Smooth muscle cell of bladder (primary cell): ENCODE measurements at places on chromosomes 3 and 15. TPM values are rescaled to one million over a fixed set of nuclear protein-coding genes. Genes with fewer than 3 reads are reported as not detected.

SIDT1 gene
- total RNA-seq: under 0.01 TPM in 1 of 2 replicates, not detected in the other

CDC25A gene
- 1.00 and 1.3 TPM in 2 replicates for total RNA-seq

ZNF592 gene
- 1.8 and 3.1 TPM in 2 replicates for total RNA-seq

PLAAT1 gene
- total RNA-seq: 0.18 TPM in 1 of 2 replicates, not detected in the other

ACKR4 gene
- total RNA-seq: 1.4 and 2.0 TPM in 2 replicates

CCNB2 gene
- total RNA-seq: 7.1 and 9.0 TPM in 2 replicates

ACOX2 gene
- 23.3 and 25.8 TPM in 2 replicates for total RNA-seq

TRAK1 gene
- total RNA-seq: 25.0 and 27.3 TPM in 2 replicates

LINGO1 gene
- not detected in 2 replicates for total RNA-seq

COL8A1 gene
- 148 and 185 TPM in 2 replicates for total RNA-seq

ZPLD1 gene
- 0.28 TPM in 2 replicates for total RNA-seq

SLC22A13 gene
- total RNA-seq: 0.14 and 0.28 TPM in 2 replicates

HCLS1 gene
- total RNA-seq: 7.1 and 7.2 TPM in 2 replicates

TYRO3 gene
- 4.0 and 4.3 TPM in 2 replicates for total RNA-seq

EIF2B5 gene
- total RNA-seq: 27.3 and 29.0 TPM in 2 replicates

HEG1 gene
- total RNA-seq: 197 and 248 TPM in 2 replicates
